ENCODE measurements at places on chromosomes 2 and 18.

- no peak for DNase-seq
Measured at GRCh38 chr18:57014772-57015413, 132.0 kb upstream of the BOD1L2 start.

GRCh38 chr2:158745067-158745865, 49.9 kb upstream of the DAPL1 start:
- DNase-seq: peak; percentile 91

- peak; percentile 52 for DNase-seq
Measured at GRCh38 chr2:33476131-33476792, at the start of gene RASGRP3. TSS of gene RASGRP3 (plus strand) at chr2:33476649. CDS start at chr2:33515137, 38,488 bp downstream.

- no peak for DNase-seq
Measured at GRCh38 chr18:10009321-10010144, 95.7 kb downstream of the VAPA start.

GRCh38 chr2:133456156-133456555, 112.1 kb downstream of the NCKAP5 start:
- no peak for DNase-seq

DNA sequence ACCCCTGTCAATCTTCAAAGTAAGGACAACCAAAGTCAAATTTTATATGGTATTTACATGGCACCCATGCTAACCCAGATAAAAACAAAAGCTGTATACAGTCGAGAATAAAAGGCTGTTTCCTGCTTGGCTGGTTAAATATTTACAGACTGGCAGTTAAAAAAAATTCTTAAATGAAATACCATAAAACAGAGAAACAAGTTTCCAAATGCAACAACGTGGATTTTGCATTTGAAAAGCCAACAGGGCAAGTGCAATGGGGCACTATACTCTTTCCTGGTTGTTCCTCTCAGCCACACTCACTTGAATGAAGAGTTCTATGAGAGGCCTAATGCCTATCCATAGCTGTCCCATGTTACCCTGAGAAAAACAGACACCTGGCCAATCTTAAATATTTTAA, 6.1 kb upstream of the NR4A2 start:
- no peak for DNase-seq

DNA sequence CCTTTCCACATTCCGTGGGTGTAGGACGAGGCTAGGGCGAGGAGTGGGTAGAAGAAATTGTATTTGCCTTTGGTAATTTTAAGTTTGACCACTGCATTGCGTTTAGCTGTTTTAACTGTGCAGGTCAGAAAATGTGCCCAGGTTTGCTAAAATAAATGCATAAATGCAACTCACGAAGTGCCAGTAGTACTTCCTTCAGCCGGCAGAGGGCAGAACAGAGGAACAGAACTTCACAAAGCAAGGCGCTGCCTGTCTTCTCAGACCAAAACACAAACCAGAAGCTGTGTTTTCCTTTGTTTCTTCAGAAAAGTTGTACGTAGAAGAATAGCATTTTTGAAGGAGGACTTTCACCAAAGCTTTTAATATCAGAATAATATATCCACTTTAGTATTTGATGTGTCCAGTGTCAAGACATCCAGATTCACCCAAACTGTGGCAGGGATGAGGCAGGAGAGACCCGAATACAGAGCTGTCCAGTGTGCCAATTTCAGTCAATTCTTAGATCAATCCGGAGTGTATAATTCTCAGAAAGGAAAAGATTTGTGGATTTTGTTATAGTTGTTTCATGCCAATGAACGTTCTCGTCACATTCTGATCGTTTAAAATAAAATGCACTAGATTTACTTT, 348.6 kb downstream of the DLGAP1 start:
- peak; percentile 89 for DNase-seq

- DNase-seq: no peak
Measured at GRCh38 chr2:174486563-174487107, at the start of gene GPR155. TSS of gene GPR155 (minus strand) at chr2:174487029. CDS start at chr2:174481956, 5,073 bp downstream.

GRCh38 chr18:23137788-23138216, 2.5 kb downstream of the CABLES1 start:
- no peak for DNase-seq

- DNase-seq: no peak
Measured at GRCh38 chr2:50556502-50556901, 475.4 kb downstream of the NRXN1 start.

DNA sequence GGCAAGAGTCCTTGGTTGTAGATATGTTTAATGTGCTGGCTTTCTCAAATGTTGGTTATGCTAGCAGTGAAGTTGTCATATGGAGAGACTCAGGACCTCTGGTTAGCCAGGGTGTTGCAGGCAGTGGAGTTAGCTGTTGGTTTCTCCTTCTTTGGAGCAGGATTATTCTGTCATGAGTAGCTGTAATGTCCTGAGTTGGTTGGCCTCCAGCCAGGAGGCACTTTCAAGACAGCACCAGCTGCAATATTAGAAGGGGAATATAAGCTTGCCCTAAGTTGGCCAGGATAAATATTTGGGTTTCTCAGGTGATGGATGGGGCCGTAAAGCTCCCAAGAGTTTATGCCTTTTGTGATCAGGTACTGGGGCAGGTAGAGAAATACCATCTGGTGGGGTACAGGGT, 65.5 kb downstream of the MSTN start:
- DNase-seq: no peak

GRCh38 chr18:12076424-12077140, 17.1 kb upstream of the ANKRD62 start:
- DNase-seq: peak; percentile 73

DNA sequence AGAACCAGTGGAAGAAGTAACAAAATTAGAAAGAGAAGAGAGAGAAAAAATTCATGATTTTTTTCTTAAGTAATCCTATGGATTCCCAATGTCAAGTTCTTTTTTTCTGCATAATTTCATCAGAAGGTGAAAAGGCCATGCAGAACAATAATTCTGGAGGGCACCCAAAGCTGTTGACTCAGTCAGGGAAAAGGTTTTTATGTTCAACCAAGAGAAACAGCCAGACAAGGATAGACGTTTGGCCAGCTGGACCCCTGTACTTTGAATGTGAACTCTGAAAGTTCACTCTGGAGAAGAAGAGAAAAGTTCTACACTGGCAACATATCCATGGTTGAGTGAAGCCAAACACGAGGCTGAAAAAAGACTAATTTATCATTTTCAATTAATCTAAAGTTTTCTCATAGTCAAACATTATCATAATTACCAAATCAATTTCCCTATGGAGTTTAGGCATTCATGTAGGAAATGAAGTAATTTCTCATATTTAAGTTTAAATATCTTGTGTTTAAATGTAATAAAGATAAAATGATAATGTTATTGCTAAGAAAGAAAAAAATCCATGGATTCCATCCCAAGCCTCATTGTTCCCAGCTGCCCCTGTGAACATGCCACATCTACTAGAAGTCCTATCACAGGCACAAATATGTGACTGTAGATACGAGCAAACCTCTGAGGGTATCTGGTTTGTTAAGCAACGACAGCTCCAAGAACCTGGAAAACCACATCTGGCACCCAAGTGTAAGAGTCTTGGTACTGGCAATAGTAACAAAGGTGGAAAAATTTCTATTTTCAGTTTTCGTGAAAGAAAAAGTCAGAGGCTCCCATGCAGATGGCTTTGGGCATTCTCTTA, 742.7 kb upstream of the ACVR2A start:
- no peak for DNase-seq
